ENCODE measurements at places on chromosomes 16 and 17. TPM values are rescaled to one million over a fixed set of nuclear protein-coding genes. Genes with fewer than 3 reads are reported as not detected.

GRCh38 chr17:6651354-6651918 lies at the start of the genes C17orf100 and MED31:
TSS of gene C17orf100 (plus strand) at chr17:6651762. CDS start at chr17:6651914, 152 bp downstream.
TSS of gene MED31 (minus strand) at chr17:6651605. CDS start at chr17:6651528, 77 bp downstream.
- DNase-seq = peak; percentile 87

- DNase-seq = no peak
Observed at GRCh38 chr16:19348578-19349315, 63.2 kb downstream of the CLEC19A start.

GRCh38 chr17:32289471-32290070 lies 23.9 kb downstream of the RHBDL3 start:
- DNase-seq = no peak

DNA sequence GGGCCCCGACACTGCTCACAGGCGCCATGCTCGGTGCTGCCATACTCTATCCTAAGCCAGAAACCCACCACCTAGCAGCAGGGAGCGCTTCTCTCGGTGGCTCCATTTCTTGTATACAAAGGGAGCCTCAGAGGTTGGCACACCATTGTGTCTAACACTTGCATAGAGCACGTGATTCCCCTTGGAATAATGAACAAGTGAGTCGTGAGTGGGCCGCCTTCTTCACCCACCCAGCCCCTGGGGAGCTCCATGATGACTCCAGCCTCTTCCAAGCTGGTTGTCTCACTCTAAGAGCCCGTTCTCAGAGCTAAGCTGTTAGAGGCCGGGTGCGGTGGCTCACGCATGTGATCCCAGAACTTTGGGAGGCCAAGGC lies 82.3 kb upstream of the ZNF469 start:
- DNase-seq = no peak

GRCh38 chr16:4640572-4641305 lies 16.1 kb downstream of the MGRN1 start:
- no peak for DNase-seq

DNA sequence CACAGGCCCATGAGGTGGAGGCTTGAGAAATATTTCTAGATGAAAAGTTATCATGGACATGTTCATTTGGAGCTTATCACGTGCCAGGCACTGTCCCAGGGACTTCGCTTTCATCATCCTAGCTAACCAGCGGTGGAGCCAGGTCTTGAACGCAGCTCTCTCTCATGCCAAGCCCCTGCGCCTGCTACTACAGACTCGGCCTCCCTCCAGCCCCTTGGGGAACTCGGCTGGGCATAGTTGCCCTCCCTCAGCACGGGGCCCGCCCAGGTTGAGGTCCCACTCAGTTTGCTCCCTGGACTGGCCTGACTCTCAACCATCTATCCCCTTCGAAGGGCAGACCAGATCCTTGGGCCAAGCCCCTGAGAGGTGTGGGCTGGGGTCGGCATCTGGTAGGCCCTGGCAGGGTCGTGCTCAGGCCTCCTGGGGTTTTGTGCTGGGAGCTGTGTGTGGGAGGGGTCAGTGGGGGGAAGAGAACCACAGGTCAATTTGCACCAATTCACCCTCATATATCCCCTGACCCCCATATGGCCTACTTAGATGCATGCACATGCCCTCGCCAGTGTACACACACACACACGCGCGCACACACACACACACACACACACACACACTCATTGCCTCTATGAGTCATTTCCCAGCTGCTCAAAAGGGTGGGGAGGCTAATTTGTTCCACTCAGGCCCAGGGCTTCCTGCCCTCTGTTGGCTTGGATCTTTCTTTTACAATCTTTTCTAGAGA lies 12.1 kb upstream of the SCN4A start:
- no peak for DNase-seq

- DNase-seq = no peak
Observed at GRCh38 chr16:4321286-4322120, 5.6 kb downstream of the GLIS2 start.

DNA sequence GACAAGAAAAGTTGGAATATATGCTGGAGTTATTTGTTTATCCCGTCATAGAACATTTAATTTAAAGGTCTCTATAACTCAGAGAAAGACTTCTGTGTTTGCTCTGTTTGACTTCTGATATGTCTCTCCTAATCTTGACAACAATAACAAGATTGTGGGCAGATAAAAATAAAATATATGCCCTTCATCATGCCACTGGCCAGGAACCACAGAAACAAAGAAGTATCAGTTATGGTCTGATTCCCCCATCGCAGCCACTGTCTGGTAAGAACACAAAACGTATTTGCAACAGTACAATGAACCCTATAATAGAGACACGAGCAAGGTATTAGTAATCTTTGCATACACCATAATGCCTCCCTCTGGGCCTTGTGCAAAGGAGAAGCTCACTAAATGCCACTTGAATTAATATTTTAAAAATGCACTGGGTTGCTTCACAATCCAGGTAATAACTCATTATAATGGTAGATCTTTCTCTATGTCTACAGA lies 1498.3 kb downstream of the CDH11 start:
- peak; percentile 34 for DNase-seq

GRCh38 chr17:68176718-68177117 lies 71.1 kb upstream of the AMZ2 start:
- DNase-seq = no peak

DNA sequence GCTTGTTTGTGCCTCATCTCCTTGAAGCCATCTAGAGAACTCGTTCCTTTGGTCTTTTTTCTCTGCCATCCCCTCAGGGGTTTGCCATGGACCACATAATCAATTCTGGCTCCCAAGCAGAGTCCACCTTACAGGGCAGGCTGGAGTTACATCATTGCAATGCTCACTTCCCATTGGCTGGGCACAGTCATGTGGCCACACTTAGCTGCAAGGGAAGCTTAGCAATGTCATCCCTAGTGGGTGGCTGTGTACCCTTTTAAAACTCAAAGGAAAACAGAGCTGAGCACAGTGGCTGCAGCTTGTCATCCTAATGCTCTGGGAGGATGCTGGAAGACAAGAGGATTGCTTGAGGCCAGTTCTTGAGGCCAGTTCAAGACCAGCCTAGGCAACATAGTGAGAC lies 41.9 kb upstream of the POLR3E start:
- DNase-seq = no peak

- no peak for DNase-seq
Observed at GRCh38 chr16:2457267-2457666, 2.6 kb upstream of the TEDC2 start.

GRCh38 chr17:44972953-44973352 lies 4.8 kb upstream of the C1QL1 start:
- no peak for DNase-seq

GRCh38 chr16:81695321-81696165 lies 83.5 kb upstream of the PLCG2 start:
- no peak for DNase-seq

GRCh38 chr16:50244140-50244503 lies 22.2 kb upstream of the ADCY7 start:
- no peak for DNase-seq

The MED9 gene
- 21.3 TPM for polyA plus RNA-seq

The SERPINF2 gene
- 1.2 TPM for polyA plus RNA-seq

The TBC1D3C gene
- polyA plus RNA-seq = 11.0 TPM

The TMEM235 gene
- 1.7 TPM for polyA plus RNA-seq

The AXIN2 gene
- 32.1 TPM for polyA plus RNA-seq

The GCGR gene
- not detected for polyA plus RNA-seq

The ZP2 gene
- polyA plus RNA-seq = not detected

The C16orf89 gene
- polyA plus RNA-seq = 17.7 TPM

The KRTAP17-1 gene
- not detected for polyA plus RNA-seq
